Stimulated activated CD4-positive, alpha-beta T cell treated with anti-CD3 and anti-CD28 coated beads, Interleukin-15, amount 100 ng/mL, for 24 hours (primary cell): ENCODE measurements at places on chromosomes 7 and 10.

GRCh38 chr10:9824631-9825071, 1193.0 kb upstream of the CELF2 start:
- DNase-seq, result no peak

- no peak for DNase-seq
Observed at GRCh38 chr10:131638880-131639278, 261.9 kb upstream of the PPP2R2D start.

DNA sequence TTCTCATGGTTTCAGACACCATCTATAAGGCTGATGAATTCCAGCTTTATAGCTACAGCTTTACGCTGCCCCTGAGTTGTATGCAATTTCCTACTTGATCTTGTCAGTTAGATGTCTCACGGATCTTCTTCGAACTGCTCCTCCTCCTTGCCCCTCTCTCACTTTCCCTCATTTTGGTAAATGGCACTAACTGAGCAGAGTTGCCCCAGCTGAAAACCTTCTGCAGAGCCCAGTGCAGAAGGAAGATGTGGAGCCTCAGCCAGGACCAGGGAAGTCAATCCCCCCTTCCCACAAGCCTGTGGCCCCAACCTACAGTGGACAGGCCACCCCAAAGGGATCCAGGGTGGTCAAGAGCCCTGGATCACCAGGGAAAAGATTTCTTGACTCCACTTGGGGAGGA, 49.0 kb upstream of the SEPHS1 start:
- DNase-seq, result no peak

DNA sequence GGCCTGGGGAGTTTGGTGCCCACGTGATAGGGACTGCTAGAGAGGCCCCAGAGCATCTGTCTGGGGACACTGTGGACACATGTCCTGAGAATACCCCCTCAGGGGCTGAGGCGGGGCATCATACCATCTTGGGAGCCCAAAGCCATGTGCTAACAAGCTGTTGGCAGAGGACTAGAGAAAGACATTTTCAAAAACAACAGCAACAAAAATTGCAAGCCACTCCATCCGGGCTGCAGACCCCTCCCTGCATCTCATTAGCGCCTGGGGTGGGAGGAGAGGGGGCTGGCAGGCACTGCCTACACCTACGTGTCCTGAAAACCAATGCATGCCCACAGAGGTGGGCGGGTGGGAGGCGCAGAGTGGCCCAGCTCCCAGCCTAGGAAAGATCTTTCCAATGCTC, 507.4 kb upstream of the PODXL start:
- no peak for DNase-seq

- DNase-seq, result peak; percentile 79
Observed at GRCh38 chr10:11165591-11166543, 148.2 kb downstream of the CELF2 start.

DNA sequence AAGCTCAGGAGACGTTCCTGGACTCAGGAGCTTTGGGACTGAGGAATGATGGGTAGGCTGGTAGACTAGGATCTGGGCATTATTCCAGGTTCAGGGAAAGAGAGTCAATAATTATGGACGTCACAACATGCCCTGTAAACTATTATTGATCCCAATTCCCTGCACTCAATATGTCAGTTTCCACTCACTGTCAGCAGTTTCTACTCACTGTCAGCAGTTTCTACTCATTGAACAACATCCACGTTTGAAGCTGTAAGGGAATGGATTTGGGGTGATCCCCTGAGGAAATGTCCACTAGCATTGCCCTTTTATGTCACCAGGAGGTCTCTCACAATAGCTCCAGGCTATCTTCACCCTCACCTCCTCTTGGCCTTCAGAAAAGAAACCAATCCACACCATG, 1268.6 kb downstream of the TYW1 start:
- DNase-seq, result no peak

DNA sequence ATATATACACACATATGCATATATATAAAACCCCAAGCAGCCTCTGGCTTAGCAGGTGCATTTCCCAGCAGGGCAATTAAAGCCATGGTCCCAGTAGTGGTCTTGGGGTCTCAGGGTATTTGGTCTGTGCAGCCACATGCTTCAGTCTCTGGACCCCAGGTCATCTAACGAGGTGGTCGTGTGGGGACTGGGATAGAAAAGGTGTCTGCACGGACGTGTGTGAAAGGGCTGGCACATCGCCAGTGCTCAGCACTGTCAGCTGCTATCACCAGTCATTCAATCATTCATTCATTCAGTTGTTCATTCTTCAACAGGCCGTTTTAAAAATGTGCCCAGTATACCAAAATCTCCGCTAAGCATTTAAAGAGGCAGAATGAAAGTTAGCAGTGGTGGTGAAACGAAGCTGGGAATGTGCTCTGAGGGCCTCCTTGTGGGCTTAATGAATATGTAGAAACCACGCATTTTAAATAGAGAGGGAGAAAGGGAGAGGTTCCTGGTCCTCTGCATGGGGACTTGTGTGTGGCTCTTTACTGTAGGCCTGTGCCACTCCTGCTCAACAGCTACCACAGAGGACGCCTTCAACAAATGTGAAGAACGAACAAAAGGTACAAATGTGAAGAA, 170.4 kb downstream of the EGFR start:
- DNase-seq, result no peak

GRCh38 chr7:115232041-115232440, 310.1 kb downstream of the MDFIC start:
- no peak for DNase-seq

DNA sequence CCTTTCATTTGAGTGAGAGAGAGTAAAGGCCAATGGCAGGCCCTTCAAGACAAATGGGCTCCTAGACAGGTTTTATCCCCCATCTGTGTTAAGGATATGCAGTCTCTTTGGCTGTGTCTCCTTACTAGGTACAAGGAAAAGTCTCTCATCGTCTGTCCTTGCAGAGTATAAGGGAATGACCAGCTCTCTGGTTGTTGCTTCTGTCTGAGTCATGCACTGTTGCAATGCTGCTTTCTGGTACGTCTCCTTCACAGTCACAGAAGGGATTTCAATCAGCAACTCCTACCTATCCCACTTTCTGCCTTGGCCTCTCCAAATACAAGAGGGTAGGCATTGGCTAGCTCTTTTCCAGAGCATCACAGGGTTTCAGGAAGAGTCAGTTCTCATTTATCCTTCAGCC, 48.1 kb downstream of the CTTNBP2 start:
- no peak for DNase-seq

- DNase-seq, result no peak
Observed at GRCh38 chr10:82390866-82391658, 516.1 kb downstream of the NRG3 start.

GRCh38 chr7:1274876-1275375, 42.3 kb downstream of the UNCX start:
- no peak for DNase-seq

GRCh38 chr7:123135960-123136359, 63.8 kb downstream of the SLC13A1 start:
- no peak for DNase-seq

GRCh38 chr7:2195400-2196246, 37.1 kb downstream of the MAD1L1 start:
- no peak for DNase-seq

- DNase-seq, result no peak
Observed at GRCh38 chr10:91579329-91579985, 53.4 kb downstream of the PPP1R3C start.

GRCh38 chr7:37510043-37510634, 61.5 kb upstream of the ELMO1 start:
- DNase-seq, result peak; percentile 35

DNA sequence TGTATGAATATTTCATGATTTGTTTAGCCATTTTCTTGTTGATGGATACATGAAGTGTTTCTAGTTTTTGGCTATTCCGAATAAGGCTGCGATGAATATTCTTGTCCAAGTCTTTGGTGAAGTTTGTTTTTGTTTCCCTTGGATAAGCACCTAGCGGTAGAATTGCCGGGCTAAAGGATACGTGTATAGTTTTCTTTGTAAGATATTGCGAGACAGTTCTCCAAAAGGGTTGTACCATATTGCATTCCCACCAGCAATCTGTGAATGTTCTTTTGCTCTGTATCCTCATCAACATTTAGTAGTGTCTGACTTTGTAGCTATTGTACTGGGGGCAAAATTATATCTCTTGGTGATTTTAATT, 142.6 kb downstream of the DOCK1 start:
- DNase-seq, result no peak

DNA sequence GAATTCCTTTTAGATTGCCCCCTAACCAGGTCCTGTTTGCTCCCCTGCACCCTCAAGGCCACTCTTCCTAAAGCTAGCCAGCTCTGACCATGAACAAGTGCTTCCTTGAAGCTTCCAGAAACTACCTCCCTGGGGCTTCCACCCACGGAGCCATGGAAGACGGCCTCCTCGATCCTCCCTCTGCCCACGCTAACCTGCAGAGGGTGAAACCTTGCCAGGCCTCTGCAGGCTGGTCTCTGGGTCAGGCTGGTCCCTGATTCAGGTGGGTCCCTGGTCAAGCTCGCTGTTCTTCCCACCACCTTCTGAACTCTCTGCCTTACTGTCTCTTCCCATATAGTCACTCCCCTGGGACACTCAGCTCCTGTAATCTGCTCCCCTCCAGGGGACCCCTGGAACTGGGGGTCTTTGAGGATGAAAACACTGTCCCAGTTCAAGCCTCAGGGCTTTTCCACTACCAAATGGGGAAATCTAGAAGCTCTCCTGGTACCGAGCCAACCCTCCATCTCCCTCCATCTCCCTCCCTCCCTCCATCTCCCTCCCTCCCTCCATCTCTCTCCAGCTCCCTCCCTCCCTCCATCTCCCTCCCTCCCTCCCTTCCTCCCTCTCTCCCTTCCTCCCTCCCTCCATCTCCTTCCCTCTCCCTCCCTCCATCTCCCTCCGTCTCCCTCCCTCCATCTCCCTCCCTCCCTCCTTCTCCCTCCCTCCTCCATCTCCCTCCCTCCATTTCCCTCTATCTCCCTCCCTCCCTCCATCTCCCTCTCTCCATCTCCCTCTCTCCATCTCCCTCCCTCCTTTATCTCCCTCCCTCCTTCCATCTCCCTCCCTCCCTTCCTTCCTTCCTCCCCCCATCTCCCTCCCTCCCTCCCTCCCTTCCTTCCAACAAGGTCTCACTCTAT, 2.9 kb downstream of the MLXIPL start:
- DNase-seq, result no peak

DNA sequence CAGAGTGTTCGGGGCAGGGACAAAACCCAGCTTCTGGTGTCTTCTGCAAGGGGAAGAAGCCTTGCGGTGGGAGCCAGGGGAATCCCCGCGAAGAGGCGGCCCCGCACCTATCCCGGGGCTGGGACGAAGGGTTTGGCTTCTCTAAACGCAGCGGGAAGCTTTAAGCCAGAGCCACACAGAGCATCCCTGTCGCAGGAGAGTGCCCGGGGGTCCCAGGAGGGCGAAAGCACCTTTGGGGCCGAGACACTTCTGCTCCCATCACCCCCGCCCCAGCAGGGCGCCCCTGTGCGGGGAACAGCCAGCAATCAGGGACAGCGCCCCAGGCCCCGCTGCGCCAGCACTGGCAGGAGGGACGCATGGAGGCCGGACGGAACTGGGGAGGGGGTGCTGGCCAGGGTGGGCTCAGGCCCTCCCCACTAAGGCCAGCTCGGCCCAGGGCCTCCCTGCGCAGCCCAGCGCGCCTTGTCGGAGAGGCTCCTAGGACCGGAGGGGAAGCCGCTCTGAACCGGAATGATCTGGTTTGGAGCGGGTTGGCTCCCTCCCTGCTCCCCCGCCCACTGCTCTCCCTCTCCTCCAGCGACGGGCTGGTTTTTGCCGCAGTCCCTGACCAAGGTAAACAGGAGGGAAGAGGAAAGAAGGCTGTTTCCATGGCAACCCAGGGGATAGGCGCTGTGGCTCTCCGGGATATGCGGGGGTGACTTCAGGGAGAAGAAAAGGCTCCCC, 63.9 kb downstream of the TMEM209 start:
- peak; percentile 59 for DNase-seq

DNA sequence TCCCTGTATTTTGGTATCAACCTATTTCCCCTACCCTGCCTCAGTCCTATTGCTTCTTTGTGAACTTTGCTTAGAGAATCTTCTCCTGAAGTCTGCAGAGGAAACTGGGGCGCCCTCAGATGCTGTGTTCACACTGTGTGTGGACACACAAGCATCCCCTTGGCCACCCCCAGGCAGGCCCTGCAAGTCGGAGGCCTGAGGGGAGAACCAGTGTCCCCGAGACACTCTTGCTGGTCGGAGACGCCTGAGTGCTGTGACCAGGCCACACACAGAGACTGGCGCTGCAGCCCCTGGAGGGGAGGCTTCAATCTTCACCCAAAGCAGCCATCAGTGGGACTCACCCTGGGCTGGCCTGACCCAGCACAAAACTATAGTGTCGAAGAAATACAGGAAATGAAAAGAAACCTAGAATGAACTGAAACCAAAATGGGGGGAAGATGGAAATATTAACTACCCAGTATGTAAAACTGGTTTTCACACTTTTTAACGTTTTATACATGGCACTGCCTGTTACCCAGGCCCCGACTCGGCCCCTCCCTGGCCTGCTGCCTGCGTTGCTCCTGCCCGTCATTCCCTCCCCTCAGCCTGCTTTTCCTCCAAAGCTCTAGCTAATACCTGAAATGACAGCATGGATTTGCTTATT, 48.4 kb upstream of the FAM20C start:
- DNase-seq, result no peak

DNA sequence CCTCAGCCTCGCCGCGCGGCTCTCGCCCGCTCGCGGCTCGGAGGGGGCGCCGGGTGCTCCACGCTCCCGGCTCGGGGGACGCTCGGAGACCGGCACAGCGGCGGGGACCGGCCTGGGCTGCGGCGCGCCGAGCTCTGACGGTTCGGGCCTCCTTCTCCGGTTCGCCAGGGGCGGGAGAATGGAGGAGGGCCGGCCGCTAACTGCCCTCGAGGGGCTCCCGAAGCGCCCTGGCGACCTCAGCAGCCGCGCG, 232 bp upstream of the GRID1 start:
- no peak for DNase-seq

- no peak for DNase-seq
Observed at GRCh38 chr7:2701424-2701823, 13.4 kb downstream of the AMZ1 start.

GRCh38 chr7:81769891-81770727, at the start of gene HGF:
TSS of gene HGF (minus strand) at chr7:81770047. CDS start at chr7:81769971, 76 bp downstream.
- no peak for DNase-seq

- no peak for DNase-seq
Observed at GRCh38 chr7:30901856-30902255, 9.8 kb upstream of the AQP1 start.

DNA sequence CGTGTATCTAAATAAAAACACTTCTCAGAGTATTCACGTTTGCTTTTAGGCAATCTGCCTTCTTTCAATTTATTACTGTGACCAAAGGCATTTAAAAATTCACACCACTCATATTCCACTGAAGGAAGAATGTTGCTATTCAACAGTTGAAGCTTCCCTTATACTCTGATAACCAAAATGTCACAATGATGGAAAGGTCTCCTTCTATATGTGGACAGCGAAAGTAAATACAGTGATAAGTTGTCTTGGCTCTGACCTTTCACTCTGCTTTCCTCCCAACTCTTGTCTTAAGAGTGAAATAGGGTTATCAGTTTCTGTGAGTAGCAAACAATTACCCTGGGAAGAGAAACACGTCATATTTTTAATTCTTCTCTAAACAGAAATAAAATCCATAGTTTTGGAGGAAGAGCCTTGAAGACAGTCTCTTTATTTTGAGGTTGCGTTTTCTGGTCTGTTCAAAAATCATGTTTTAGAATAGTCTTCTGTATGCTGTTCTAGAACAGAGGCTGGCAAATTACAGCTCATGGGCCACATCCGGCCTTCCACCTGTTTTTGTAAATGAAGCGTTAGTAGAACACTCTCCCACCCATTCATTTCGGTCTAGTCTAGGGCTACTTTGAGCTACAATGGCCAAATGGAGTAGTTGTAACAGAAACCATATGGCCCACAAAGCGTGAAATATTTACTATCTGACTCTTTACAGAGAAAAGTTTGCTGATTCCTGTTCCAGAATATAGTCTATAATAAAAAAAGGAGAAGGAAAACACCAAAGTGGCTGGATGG, 41.3 kb downstream of the ETV1 start:
- DNase-seq, result no peak
